Activated T-cell treated with anti-CD3 and anti-CD28 coated beads, Interleukin-2, amount 50 U/mL, for 48 hours (primary cell): ENCODE measurements at places on chromosomes 2 and 18.

DNA sequence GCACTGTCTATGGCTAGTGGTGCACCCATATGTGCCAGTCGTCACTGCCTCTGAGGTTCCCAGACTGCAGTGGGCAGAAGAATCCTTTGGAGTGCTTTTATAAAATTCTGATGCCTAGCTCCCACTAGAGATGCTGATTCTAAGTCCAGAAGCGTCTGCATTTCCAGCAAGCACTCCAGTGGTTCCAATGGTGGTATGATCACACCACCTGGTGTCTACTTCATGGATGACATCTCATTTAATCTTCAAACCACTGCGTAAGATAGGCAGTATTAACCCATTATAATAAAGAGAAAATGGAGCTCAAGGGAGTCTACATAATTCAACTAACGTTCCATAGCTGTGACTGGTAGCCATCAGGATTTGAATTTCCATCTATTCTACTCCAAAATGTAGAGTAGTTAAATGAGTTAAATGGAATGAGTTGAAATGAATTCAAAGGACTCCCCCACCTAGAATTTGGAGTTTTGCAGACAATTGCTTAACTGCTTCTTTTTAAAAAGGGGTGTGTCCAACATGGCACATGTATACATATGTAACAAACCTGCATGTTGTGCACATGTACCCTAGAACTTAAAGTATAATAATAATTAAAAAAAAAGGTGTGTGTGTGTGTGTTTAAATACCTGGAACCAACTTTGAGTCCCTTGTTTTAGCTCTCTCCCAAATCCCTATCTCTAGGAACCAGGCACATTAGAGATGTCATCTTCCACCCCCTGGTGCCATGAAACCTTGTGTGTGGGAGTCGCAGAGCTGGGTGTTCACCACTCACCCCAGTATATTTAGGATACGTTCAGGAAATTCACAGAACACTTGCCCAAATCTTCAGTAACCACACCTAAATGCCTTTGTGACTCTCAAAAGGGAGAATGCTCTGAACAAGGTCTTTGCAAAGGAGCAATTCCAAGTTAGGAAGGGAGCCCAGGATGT is 14.1 kb downstream of the LAMA3 start:
- no peak for DNase-seq

GRCh38 chr2:164711766-164712138 is 90.5 kb upstream of the GRB14 start:
- no peak for DNase-seq

- DNase-seq, result no peak
Observed at GRCh38 chr2:68404893-68405799, 40.1 kb downstream of the PLEK start.

DNA sequence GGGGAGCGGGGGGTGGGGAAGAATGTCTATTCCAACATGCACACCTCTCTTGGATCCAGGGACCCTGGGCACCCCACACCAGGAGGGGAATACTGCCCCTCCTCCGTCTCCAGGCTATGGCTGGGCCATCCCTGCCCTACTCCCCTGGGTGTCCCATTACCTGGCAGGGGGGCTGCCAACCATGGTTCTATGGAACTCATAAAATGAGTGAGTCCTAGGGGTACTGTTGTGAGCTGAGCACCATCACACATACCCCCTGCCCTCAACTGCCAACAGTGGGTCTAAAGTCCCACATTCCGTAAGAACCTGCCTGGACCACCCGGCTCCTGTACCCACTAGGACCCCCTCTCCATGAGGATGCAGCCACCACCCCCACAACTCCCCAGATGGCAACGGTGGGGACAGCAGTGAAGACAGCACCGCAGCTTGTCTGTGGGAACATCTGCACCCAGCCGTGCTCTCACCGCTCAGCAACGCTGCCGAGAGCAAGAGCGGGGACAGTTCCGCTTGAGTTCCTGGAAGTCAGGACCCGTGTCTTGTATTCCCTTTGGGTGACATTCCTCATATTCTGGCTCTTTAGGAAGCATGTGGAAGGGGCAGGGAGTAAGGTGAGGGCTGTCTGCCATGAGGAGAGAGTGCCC is 41.5 kb downstream of the BIN1 start:
- DNase-seq, result no peak

DNA sequence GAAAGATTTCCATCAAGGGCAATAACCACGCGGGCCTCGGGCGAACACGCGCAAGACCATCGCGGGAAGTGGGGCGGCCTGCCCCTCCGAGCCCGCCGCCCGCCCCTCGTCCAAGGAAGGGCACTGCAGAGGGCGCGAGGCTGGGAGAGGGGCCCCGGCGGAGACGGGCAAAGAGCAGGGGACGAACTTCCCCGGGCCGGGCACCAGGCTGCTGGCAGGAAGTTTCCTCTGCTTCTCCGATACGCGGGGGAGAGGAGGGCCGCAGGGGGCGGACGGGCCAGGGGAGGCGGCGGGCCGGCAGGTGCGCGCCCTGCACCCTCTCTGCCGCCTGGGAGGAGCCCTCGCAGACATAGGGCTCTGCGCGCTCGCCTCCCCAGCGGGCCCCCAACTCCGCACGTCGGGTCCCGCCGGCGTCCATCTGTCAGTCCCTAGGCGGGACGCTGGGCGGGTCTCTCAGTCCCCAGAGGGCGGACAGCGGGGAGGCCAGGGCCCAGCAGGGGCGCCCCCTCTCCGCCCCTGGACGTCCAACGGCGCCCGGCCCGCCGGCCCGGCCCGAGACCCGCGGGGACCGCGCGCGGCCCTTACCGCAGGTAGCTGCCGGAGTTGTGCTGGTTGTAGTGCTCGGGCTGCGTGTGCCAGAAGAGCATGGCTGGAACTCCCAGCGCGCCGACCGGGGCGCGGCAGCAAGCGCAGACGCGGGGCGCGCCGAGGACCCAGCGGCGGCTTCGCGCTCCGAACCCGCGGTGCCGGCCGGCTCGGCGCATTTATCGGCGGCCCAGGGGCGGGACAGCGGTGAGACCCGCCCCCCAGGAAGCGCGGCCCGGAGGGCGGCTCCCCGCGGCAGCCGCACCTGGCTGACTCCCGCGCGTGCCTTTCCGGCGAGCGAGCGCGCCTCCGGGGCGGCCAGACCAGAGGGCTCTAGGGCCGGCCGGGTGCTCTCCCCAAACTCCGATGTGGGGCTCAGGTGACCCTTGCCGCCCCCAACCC is at the start of gene TFCP2L1:
TSS of gene TFCP2L1 (minus strand) at position 740 of the 987 bp plus-strand sequence. CDS start at position 647, 93 bp downstream.
- DNase-seq, result peak; percentile 57

GRCh38 chr2:71800106-71800809 is 346.9 kb downstream of the DYSF start:
- DNase-seq, result no peak

DNA sequence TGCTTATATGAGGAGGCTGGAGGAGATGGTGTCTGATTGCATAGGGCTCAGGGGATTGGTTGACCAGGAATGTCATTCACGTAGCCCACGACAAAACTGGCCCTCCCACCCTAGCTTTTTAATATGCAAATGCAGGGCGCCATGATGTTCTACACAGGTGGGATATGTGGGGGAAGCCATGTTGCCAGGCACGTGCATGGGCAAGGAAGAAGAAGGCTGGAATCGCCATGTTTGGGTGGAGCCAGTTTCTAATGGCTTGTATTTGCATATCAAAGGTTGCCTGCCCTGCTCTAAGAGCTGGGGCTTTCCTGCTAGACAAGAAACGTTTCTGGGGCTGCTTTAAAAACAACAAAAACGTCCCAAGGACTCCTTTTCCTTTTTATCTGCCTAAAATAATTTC is 26.5 kb upstream of the LINC00305 start:
- no peak for DNase-seq

DNA sequence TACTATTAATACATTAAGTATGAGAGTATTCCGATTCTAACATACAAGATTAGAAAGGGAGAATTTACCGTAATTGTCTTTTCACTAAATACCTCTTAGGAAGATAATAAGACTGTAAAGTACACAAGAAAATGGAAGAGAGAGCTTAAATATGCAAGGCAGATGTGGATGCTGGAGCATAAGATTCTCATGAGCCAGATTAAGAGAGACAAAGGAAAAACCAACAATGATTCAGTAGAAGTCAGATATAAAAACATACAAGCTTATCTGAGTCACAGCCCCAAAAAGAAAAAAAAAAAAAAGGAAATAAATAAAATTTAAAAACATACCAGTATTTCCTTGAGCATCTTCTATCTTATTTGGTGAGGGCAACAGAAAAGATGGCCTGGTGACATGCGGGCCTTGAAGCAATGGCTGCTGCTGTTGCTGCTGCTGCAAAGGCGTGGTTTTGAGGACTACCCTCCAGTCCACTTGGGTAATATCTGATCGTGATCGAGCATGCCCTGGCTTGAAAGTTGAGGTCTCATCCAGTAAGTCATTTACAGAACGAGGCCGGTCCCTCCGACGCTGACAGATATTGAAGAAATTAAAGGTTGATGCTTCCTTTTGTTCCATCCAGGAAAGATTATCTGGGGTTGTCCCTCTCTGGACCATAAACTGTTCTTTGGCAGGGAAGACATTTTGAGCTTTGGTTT is 24.5 kb downstream of the PLEKHM3 start:
- no peak for DNase-seq

DNA sequence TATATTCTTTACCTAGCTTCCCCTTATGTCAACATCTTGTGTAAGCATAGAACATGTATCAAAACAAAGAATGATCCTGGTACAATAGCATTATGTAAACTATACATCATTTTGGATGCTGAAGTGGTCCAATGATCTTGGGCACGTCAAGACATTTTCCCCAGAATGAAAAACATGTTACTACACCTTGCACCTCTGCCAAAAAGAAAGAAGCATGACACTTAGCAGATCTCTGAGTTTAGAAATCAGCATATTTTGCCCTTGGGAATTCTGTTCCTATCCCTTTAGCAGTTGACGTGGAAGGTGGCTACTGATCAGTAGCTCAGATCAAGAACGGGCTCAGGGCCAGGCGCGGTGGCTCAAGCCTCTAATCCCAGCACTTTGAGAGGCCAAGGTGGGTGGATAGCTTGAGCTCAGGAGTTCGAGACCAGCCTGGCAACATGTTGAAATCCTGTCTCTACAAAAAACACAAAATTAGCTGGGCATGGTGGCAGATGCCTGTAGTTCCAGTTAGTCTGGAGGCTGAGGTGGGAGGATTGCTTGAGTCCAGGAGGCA is 1.7 kb upstream of the LCLAT1 start:
- DNase-seq, result no peak

DNA sequence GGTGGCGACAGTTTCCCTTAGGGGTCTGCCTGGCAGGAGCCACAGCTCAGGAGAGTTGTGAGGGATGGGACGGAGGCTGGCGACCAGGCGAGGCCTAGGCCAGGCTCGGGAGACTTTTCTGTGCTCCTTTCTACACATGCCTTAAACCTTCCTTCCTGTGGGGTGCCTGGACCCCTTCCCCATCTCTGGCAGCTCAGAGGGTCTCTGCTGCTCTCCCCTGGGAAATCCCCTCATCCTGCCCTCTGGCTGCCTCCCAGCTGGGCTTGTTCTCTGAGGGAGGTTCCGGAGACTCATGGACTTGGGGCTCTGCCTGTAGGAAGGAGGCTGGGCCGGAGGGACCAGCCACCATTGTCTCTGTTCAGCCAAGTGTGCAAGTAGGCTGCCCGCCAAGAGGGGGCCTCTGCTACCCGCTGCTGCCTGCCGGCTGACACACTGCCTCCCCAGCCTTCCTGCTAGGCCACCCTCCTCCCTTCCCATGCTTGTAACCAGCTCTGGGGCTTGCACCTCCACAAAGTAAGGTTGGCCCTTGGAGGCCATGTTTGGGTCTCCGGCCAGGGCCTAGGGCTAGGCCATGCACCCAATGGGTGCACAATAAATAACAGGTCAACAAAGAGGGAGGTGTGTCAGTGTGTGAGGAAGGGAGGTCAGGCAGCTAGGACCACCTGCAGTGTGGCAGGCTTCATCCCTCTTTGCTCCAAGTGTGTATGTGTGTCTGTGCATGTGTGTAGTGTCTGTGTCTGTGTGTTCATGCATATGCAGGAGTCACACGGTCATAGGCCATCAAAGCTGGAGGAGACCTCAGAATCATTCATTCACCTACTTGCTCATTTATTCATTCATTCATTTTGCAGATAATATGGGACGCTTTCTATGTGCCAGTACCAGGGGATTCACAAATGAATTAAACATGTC is 28.8 kb downstream of the PSD4 start:
- no peak for DNase-seq

DNA sequence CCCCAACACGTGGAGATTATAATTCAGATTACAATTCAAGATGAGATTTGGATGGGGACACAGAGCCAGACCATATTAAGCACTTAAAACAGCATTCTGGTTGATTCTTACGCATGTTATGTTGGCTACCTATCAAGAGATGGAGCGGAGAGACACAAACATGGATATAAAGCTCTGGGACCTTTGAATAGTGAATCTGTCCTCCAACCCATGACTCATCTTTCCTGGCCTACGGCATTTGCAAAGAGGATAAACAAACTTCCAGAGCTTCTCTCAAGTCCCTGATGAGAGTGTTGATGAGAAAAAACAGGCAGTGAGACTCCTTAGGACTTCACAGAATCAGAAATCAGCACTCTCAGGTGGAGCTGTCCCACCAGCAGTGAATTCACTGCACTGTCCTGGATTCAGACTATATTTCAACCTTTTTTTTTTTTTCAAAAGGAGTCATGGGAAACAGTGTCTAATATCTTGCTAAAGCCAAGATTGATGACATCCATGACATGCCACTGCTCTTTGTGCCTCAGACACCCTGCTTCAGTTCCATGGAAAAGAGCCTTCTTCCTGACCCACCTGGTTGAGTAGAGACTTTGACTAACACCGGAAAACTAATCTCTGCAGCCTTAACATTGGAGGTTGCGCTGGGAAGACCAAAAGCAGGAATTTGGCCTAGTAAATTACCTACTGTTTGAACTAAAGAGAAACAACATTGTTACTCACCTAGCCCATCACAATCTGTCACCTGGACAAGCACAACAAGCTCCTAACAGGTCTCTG is 62.1 kb upstream of the NPAS2 start:
- DNase-seq, result no peak

GRCh38 chr2:227462462-227462951 is 9.4 kb upstream of the AGFG1 start:
- DNase-seq, result peak; percentile 64

DNA sequence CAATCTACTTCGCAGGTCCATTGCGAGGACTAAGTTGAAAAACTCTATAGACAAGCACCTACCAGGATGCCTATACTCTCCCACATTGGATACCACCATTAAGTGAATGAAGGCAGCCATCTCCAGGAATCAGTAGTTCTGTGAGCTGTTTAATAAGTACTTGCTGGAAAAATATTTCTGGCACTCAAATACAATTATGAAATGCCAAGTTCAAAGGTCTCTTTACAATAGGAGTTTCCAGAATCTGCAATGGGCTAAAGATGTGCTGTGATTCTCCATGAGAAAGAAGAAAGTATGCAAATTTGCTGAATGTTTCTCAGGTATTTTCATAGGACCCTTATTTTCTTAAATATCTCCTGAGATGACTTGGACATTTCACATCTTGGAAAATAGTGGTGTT is 103.0 kb downstream of the AP1S3 start:
- DNase-seq, result no peak

DNA sequence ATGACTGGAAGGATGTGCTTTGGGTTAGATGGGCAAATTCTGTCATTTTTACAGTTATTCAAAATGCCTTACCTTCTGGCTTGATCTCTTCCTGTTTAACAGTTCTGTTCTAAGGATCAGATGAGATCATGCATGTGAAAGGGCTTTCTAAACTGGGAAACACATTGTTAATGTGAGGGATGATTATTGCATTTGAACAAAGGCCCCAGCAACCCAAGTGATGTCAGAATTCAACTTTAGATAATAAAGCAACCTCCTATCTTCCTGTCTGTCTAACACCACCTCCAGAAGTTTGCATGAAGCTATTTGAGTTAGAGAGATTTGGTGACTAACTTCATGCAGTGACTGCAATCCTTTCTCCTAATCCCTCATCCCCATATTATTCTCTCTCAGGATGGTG is 77.8 kb upstream of the B3GNT2 start:
- no peak for DNase-seq
